IPS DF 6.9 (cell line): ENCODE measurements at places on chromosomes 4 and X.

DNA sequence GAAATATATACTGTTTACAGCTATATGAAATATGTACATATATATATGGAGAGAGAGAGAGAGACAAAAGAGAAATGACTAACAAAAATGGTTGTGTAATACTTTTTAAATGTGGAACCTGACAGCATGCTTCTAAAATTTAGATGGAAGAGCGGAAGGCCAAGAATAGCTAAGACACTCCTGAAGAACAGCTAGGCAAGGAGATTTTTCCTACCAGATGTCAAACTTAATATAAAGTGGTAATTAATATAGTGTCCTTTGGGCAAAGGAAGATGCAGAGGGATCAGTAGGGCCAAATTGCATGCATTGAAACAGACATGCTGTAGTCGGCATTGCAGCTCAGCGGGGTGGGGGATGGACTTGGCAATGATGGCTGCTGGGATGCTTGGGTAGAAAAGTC, 45.2 kb downstream of the ADD1 start:
- no peak for DNase-seq

DNA sequence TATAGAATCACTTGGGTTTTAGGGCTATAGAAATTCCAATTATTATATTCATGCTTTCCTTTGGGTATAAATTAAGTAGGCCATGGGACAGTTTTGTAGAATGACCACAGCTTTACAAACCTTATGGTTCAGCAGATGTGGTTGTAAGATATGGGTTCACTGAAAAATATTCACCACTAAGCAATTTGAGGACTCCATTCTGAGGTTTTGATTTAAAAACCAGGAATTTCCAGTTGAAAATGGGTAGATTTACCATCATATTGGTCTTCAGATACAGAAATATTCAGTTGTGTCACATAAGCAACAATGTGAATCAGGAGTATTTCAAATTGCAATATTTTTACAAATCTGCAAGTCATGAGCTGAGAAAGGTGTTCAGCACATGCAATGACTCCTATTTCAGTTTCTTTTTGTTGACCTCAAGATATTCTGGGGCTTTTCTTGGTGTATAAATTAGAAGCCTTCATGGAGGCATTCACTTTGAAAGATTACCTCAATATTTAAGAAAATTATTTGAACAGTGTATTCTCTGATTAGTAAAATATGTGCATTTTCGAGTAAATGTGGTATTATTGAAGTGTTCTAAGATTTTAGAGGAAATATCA, 218.4 kb upstream of the HCCS start:
- DNase-seq = no peak

DNA sequence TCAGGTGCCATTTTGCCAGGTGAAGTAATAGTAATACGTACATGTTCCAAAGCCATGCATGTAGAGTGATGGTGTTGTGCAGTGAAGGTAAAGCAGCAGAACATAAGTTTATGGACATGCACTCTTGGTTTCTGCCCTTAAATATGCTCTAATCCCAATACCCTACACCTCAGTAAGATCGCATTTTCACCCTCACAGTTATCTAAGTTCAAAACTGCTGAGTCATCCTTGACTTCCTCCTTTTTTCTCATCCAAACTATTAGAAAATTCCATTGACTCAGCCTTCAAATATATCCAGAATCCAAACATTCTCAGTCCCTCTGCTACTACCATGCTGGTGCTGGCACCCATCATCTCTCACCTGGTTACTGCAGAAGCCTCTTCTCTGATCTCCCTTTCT, 652.9 kb upstream of the IGFBP7 start:
- DNase-seq = no peak

- no peak for DNase-seq
Measured at GRCh38 chr4:107834241-107834794, 9.6 kb downstream of the SGMS2 start.

DNA sequence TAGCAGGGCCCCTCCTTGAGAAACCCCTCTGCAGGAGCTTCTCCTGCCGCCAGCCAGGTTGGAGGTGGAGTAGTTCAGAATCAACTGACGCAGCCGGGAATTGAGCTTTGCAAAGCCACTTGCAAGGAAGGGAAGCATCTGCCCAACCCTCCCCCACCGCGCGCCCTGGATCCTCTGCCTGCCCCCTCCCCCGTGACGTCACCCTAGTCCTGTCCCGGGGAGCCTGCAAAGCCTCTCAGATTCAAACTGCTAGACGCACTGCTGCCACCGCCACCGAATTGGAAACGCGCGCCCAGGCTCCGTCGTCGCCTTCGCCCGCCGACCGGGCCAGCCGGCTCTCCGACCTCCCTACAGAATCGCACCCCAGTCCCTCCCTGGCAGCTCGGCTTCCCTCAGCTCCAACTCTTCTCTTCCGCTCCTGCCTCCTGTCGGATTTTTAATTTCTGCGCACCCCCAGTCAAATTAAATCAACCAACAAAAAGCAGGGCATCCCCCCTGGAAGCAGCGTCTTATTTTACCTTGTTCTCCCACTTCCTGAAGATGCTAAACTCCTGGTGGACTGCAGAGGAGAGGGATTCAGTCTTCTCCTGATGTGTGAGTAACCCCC, 3.8 kb downstream of the SLITRK2 start:
- no peak for DNase-seq

- no peak for DNase-seq
Measured at GRCh38 chrX:38768079-38768478, 33.2 kb upstream of the MID1IP1 start.

DNA sequence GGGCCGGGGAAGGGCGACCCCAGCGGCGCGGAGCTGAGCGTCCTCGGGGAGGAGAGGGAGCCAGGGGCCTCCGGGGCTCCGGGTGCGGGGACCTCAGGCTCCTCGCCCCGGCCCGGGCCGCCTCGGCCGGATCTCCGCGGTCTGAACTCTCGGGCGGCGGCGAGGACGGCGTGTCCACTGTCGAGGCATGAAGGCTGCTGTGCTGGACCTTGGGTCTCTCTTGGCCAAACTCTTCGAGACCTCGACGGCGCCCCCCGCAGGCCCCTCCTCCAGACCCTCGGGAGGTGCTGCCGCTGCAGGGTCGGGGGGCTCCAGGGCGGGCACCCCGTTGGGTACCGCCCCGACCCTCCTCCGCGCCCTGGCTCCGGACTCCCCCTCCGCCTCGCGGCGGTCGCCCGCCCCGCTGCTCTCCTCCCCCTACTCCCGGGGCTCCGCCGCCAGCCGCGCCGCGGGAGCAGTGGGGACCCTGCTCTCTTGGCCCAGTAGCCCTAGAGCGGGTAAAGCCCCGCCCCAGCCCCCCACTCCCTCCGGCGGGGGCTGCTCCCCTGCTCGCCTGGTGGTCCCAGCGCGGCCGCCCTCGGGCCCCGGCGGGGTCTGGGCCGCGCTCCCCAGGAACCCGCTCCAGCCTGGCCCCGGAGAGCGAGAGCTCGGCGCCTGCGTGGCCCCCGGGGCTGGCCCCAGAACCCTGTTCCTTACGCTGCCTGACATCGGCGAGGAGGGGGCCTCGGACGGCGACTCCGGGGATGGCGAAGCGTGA, 564 bp downstream of the FAM149A start:
- no peak for DNase-seq

DNA sequence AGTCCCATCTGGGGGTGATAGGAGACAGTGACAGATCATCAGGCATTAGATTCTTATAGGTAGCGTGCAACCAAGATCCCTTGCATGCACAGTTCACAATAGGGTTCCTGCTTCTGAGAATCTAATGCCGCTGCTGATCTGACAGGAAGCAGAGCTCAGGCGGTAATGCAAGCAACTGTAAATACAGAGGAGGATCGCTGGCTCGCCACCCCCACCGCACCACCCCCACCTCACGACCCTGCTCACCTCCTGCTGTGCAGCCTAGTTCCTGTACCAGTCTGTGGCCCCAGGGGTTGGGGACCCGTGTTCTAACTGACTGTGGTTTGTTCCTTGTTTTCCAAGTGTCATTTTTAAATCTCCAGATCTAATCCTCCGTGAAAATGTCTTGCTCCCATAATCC, 89.0 kb upstream of the MAPK10 start:
- no peak for DNase-seq

DNA sequence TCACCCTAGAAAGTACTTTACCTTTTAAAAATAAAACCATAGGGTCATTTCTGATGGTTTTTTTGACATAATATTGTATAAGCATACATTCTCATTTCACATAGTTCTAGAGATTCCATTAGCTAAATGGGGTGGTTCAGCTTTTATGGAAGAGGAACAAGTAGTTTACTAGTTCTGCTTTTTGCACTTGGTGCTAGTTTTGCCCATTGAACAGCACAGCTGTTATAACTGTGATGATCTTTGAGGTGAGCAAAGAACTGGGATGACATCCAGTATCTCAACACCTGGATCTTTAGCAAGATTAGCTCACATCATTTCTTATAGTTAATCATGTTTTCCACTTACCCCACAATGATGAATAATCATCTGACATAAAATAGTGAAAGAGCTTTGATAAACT, 40.9 kb downstream of the MOB1B start:
- DNase-seq = no peak

GRCh38 chr4:108148316-108148715, 20.4 kb downstream of the LEF1 start:
- no peak for DNase-seq

- DNase-seq = no peak
Measured at GRCh38 chrX:153857348-153857903, 27.1 kb upstream of the PDZD4 start.

DNA sequence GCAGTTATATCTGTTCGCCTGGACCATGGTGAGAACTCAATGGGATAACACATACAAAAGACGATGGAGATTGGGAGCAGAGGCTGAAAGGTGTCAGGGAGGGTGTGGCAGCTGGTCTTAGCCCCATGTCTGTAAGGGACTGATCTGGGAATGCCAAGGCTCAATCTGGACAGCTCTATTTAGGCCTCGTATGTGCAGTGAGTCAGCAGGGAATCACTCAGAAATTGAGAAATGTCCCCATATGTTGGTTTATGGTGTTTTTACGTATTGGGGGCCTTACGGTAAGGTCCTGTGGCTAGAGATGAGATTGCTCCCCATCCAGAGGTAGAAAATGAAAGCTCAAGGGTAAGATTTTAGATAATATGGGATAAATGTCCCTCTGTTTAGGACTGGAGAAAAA, 71.4 kb upstream of the TTC29 start:
- no peak for DNase-seq

DNA sequence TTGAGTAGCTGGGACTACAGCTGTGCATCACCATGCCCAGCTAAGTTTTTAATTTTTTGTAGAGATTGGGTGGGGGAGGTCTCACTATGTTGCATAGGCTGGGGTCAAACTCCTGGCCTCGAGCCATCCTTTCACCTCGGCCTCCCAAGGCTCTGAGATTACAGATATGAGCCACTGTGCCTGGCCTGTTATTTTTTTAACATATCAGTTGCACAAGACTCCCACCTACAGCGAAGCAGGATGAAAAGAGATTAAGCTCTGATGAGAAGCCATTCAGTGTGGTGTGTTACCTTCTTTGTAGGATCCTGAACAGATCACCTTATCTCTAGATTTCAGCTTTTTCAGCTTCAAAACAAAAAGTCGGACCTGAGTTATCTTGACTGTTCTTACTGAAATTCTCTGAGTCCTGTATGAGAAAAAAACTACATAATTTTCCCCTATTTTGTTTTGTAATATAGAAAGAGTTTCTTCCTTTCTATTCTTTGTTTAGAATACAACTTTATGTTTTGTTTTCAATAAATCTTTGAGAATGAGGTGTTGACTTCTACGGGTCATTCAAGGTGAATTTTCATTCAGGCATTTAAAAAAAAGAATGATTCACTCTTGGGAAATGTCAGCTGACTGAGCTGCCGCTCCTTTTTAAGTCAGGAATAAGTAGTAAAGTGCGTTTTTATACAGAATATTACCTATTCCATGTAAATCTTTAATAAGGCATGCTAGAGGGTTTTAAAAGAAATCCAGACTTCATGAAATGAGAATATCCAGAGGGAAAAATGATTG, 134.6 kb downstream of the ARSF start:
- no peak for DNase-seq

GRCh38 chrX:67636532-67636931, 92.7 kb downstream of the AR start:
- no peak for DNase-seq

- DNase-seq = no peak
Measured at GRCh38 chrX:1502853-1503252, 34.1 kb downstream of the P2RY8 start.

GRCh38 chr4:148330161-148330560, 112.1 kb downstream of the NR3C2 start:
- no peak for DNase-seq

DNA sequence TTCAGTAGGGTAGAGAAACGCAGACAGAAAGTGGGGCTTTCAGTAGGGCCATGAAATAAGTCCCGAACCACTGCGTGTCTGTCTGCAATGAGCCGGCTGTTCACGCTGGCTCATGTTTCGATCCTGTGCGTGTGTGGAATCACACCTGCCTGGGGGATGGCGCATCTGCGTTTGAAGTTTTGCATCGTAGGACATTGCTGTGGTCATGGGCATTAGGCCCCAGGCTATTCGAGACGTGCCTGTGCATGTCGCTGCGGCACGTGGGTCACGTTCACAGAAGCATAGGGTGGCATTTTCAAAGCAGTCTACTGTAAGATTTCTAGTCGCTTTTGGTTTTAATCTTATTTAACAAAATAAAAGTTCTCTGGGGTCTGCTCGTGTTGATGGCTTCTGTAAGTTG, 25.5 kb upstream of the HGFAC start:
- no peak for DNase-seq

GRCh38 chrX:36501169-36501702, 506.9 kb upstream of the FAM47C start:
- no peak for DNase-seq

- DNase-seq = no peak
Measured at GRCh38 chr4:73860181-73860580, 7.1 kb downstream of the PF4V1 start.

- DNase-seq = no peak
Measured at GRCh38 chrX:8504451-8504850, 39.8 kb downstream of the VCX3B start.

DNA sequence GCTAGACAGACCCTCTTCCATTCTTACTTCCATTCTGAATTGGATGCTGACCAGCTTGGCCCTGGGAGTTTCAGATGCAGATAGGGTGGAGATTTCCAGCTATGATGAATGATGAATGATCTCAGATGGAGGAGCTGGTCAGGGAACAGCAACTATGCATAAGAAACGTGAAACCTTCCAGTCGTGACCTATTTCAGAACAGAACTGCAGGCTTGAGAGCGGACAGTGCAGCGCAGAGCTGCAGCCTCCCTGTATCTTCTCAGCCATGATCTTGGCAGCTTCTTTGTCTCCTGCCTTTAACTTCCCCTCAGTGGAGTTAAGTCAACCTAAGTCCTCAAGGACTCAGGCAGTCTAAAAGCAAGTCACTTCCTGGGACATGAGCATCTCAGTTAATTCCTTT, 43.3 kb upstream of the HAND2 start:
- DNase-seq = no peak

GRCh38 chr4:7529368-7530080, 94.8 kb upstream of the PSAPL1 start:
- DNase-seq = no peak

DNA sequence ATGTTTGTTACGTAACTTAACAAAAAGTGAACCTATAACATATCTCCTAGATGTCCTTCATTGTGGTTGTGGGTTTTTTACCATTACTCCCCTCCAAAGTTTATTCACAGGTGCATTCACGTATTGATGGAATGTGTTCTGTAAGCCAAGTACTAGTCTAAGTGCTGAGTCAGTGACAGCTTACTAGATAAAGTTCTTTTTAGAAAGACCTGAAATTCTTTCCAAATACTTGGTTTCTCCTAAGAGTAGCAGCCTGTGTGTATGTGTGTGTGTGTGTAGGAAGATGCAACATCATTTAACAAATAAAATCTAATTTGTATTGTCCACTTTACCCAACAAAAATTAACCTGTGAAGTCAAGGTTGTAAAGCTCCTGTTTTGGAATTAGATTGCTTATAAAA, 22.1 kb downstream of the NAP1L5 start:
- no peak for DNase-seq
